ENCODE measurements at places on chromosomes 2 and 18. TPM values are rescaled to one million over a fixed set of nuclear protein-coding genes. Genes with fewer than 3 reads are reported as not detected.

The MEP1B gene
- under 0.01 TPM for total RNA-seq

The ANKRD62 gene
- total RNA-seq, result under 0.01 TPM

The RTP5 gene
- not detected for total RNA-seq

The NT5DC4 gene
- 0.07 TPM for total RNA-seq

The ZNF397 gene
- 21.2 TPM for total RNA-seq

The FBLN7 gene
- under 0.01 TPM for total RNA-seq

The DSG2 gene
- 557 TPM for total RNA-seq

The ORMDL1 gene
- total RNA-seq, result 43.1 TPM

The HRH4 gene
- total RNA-seq, result 0.21 TPM

The MAPRE3 gene
- 9.8 TPM for total RNA-seq

The THUMPD2 gene
- 19.4 TPM for total RNA-seq

The ADAM17 gene
- total RNA-seq, result 116 TPM

The ITPRIPL1 gene
- 2.3 TPM for total RNA-seq

The CDH7 gene
- total RNA-seq, result under 0.01 TPM

The SCYGR4 gene
- not detected for total RNA-seq

The RGPD5 gene
- total RNA-seq, result 28.0 TPM
